ENCODE measurements at places on chromosomes 12 and 14.

DNA sequence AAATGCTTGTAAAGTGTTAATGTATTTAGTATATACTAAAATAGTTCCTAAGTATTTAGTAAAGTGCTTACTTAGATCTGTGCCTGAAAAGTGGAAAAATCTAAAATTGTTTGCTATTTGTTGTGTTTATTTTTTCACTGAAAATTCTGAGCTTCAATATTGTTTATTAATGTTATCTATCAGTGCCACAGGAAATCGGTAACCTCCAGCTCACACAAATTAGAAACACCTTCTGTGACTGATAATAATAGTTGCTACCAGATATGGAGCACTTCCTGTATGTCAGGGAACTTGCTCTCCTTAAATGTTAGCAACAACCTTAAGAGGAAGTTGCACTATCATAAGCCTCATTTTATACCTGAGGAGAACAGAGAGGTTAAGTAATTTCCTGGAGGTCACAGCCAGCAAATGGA, 723 bp upstream of the LRP10 start:
- DNase-seq: no peak

DNA sequence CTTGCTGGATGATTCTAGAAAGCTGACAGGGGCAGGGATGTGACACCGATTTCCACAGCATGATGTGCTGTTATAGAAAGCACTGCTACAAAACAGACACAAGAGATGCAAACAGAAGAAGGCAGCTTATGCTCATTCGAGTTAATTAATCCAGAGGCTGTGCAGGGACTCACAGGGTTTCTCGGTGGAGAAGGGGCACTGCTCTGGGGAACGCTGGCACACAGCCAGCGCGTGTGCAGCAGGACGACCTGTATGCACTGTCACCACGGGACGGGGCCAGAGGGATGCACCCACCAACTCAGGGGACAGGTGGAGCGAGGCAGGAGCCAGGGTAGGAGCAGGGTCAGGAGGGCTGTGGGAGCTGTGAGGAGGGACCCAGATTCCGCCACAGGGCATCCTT, 143.5 kb downstream of the RIMBP2 start:
- no peak for DNase-seq

DNA sequence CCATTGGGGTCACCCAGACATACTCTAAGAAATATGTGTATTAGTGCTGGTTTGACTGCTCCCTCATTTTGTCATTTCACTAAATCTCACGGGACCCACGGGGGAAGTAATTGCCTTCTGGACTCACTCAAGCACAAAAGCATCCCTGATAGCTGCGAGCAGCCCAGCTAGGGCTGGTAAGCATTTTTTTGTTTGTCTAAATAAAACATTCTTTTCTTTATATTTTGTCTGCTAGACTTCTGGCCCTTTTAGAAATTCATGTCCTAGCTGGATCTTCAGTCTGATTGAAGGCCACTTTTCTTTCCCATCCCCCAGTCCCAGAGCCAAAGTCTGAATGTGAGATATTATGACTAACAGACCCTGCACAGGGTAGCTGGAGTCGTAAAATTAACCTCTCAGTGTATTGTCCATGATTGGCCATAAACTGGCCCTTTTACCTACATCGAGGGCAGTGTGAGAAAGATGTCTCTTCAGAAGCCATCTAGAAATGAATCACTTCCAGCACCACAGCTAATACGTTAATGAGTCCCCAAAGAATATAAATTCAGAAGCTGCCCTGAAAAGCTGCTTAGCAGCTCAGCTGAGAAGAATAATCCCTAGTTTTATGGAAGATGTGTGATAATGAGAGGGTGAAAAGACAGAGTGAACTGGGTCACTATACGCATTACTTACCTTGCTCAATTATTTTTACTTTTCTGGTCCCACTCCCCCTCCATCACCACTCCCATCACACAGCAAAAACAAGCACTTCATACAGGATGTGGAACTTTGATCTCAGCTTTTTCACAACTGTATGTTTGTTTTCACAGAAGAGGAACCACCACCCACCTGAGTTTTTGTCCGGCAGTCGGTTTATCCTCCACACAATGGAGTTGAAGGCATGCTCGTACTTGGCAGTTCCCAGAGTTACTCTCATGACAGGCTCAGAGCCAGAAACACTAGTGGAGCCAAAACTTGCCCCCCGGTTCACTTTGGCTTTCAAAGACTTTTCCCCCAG, 55.6 kb upstream of the GTF2A1 start:
- no peak for DNase-seq

GRCh38 chr14:73234029-73234428, 3.3 kb upstream of the PAPLN start:
- no peak for DNase-seq

DNA sequence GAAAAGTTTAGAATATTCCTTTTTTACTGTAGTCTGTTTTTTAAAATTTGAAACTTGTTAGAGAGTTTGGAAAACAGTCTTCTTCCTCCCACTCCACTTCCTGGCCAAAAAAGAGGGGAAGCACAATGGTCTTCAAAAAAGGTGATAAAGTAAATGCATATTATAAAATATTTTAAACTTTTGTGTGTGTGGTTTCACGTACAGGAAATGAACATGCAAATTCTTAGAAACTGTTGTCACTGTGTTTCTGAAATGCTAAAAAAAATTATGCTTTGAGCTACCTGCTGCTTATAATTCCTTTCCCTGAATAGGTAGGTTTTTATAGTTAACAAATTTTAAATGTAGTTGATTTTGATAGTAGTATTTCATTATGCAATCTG, 2.9 kb downstream of the FGFR1OP2 start:
- DNase-seq: no peak

DNA sequence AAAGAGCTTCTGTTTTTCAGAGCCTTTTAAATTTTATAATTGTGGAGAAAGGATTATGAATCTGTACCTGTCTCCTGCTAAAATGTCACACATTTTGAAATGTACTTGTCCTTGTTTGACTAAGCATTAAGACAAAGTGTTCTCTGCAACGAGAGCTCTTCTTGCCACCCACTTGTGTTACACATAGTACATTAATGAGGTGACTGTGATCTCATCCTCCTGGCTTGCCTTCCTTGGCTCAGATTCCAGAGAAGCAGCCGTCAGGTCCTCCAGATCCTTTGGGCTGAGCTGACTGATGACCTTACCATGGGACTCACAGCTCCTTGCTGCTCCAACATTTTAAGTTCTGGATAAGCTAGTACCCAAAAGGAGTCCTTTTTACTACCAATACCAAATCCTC, 81.4 kb downstream of the BBS10 start:
- DNase-seq: no peak

DNA sequence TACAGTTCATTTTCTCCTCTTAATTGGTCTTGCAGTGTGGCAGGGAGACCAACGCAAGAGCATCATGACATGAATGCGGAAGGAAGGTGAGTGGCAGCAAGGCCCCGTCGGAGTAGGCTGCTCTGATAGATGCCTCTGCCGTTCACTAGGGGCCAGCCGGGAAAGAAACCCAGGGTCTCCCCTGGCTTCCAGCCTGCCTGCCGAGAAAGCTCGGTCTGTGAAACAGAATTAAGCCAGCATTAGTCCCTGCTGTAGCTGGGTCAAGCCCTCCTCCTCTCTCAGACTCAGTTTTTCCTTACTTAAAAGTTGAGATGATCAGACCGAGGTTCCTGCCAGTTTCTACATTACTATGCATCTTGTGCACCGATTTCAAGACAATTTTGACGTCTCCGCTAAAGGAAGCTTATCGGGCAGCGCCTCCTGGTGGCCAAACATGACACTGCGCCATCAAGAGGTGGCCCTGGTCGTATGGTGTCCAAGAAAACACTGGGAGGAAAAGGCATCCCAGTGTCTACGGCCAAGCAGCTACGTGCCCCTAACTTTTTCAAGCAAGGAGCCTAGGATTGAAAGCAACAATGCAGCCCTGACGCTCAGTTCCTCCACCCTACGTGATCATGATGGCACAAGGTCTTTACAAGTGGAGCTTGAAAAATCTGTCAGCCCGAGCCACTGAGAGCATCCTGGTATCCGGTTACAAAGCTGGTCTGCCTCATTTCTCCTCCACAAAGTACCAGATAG, 131.6 kb downstream of the KSR2 start:
- peak; percentile 36 for DNase-seq

DNA sequence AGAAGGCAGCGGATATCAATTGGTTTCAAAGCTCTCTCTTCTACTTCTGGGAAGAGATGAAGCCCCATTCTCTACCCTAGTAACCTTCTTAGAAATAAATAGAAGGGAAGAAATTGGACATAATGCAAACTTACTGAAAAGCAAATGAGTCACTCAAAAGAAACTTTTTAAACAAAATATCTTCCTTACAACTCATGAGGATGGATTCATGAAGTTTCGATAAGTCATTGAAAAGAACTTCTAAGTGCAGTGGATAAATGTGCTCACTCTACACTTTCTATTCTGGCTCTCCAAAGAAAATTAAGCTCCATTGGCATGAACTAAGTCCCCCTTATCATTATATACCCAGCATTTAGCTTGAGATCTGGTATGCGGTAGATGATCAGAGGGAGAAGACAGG, 899.5 kb downstream of the RPS29 start:
- DNase-seq: no peak

- DNase-seq: no peak
These were observed 5.9 kb downstream of the GOLGA5 start for GRCh38 chr14:92800012-92800411.

DNA sequence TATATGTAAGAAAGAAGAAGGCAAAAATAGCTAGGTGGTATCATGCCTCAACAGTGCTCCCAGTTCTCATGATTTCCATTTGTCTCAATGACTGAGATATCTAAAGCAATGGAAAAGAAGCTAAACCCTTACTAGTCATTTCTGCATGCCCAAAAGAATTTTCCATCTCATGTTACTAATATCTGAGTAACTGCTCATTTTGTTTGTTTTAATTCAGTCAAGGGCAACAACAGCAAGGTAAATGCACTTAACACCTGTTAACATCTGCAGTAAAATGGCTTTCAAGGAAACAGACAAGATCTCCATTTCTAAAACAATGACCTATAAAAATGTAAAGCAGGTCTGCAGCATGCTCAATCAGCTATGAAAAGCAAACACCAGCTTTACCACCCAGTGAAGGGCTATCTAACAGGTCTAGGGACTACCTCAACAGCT, 19.4 kb upstream of the SELPLG start:
- DNase-seq: no peak

- DNase-seq: no peak
These were observed 148.0 kb downstream of the PDZRN4 start for GRCh38 chr12:41336041-41336549.

DNA sequence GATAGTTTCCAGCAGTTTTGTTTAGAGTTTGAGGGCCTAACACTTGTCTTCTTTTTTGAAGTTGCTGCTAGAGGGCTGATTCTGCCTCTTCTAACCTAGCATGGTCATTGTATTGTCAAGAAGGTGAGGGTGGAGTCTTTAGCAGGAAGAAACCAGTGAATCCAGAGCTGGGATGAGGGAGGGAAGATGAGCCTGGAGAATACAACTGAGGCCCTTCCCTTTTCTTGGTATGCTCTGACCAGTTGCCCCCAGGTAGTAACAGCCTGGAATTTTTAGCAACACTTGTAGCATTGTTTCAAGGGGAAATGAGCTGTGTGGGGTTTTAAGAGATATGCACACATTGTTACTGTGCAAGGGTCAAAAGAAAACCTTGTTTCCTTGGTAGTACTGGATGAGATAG, 9.0 kb downstream of the FLVCR2 start:
- DNase-seq: no peak

DNA sequence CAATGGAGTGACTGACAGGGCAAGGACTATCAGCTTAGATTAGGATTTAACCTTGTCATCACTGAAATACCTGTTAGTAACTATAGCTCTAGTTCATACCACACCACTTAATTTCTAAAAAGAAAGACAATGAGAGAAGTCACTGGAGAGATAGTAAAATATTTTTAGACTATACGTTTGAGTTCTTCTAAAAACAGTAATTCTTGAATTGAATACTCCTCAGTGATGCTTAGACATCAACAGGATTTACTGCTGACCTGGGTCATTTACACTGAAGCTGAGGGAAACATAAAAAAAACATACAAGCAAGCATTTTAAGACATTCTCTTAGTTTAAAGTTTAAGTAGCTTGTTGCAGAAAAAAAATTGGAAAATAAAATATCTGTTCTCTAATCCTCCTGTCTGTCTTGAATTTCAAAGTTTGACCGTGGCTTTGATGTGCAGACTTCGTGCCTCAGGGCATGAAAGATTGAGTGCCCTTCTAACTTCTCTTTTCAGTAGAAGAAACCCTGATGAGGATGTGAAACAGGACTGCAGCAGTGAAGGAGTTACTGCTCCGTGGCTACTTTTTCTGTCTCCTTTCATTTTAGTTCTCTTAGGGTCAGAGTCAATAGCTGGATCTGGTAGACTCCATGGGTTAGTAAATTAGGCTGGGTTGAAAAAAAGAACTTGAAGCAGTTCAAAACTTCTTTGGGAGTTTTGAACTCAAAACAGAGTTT, 172.2 kb downstream of the PTPRO start:
- no peak for DNase-seq

- DNase-seq: no peak
These were observed 105.2 kb upstream of the ATF7IP start for GRCh38 chr12:14260011-14260993.

- no peak for DNase-seq
These were observed 216.9 kb upstream of the PELI2 start for GRCh38 chr14:55901291-55901690.

GRCh38 chr14:90438841-90439240, 42.0 kb downstream of the CALM1 start:
- no peak for DNase-seq

- no peak for DNase-seq
These were observed 2.7 kb upstream of the CDKN1B start for GRCh38 chr12:12714276-12715021.

DNA sequence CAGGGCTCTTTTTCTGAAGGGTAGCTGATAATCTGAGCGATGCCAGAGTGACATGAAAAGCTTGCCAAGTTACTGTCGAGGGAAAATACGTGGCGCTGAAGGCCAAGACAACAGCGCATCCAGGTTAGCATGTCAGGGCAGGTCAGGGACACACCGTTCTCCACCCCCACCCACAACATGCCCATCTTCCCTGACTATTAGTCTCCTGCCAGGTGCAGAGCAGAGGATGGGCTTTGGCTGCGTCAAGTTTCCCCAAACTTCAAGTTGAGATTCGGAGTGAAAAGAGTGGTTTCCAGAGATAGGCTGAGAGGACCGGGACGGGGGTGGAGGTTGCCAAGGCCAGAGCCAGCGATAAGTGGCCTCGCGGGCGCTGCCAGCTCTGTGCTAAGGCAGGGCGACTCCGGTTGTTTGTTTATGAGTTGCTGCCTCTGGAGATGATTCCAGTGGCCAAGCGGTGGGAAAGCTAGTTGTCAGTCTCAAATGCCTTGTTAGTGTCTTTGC, 1.7 kb downstream of the TRHDE start:
- DNase-seq: no peak
